ENCODE measurements at places on chromosomes 11 and 22.

GRCh38 chr11:21675049-21675616, 517.8 kb upstream of the ANO5 start:
- no peak for DNase-seq

DNA sequence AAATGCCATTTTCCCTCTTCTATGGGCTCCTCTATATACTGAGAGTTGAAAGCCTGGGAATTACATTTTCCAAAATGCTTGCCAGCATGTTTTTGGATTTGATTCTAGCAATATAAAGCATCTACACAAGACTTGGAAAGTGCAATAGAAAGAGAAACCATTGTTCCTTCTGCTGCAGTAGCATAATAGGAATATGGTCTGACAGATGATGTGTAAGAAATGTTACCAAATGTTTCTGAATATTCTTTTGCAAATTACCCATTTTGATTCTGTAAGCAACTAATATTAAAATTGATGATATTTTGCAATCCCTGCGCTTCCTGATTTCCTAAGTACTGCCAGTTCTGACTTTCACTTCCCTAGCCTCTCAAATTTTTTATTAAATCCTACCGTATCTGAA, 61.6 kb downstream of the CASP12 start:
- no peak for DNase-seq

DNA sequence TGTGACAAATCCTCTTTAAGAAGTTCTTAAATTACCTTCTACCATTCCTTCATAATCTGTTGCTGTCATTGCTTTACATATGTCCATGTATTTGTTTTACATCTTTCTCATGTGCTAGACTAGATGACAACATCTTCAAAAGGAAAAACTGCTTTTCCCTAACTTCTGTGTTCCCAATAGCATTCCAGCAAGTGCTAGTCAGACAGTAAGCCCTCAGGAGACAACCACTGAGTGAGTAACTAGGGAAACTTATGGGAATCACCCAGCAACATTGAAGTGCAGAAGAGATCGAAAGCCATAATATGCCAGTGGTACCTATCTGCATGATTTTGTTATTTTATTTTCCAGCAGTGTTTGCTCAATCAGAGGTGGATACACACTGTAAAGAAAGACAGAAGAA, 889.7 kb upstream of the API5 start:
- no peak for DNase-seq

DNA sequence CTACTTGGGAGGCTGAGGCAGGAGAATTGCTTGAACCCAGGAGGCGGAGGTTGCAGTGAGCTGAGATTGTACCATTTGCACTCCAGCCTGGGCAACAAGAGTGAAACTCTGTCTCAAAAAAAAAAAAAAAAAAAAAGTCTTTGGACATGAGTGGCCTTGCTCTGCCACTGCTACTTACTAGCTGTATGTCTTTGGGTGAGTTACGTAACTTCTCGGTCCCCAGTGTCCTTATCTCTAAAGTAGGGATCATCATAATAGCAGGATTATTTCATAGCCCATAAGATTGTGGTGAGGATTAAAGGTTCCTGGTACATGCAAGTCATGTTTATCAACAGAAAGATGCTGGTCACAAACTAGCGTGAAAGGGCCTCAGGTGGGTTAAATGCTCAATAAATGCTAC, 53.9 kb upstream of the HEPHL1 start:
- no peak for DNase-seq

DNA sequence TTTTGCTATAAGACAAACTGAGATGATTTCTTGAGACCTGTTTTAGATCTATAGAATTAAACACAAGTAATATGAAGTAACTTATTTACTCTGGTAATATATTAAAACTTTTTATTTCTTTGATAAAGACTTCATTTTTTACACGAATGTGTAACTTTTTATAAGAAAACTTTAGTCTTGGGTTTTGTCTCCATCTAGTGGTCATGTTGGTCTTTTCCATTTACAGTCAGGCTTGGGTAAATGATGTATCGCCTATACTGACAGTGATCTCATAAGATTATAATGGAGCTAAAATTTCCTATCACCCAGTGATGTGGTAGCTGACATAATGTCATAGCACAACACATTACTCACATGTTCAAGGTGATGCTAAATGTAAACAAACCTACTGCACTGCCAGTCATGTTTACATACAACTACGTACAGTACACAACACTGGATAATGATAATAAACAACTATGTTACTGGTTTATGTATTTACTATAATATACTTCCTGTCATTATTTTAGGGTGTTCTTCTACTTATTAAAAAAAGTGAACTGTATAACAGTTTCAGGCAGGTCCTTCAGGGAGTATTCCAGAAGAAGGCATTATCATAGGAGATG, 7.5 kb upstream of the C11orf97 start:
- peak; percentile 37 for DNase-seq

DNA sequence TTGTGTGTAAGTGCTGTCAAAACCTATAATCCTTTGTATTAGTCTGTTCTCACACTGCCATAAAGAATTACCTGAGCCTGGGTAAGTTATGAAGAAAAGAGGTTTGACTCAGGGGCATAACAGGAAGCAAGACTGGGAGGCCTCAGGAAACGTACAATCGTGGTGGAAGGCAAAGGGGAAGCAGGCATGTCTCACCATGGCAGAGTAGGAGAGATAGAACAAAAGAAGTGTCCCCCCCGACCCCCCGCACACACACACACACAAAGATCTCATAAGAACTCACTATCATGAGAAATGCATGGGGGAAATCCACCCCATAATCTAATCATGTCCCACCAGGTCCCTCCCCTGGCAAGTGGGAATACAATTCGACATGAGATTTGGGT, 2.3 kb upstream of the USP28 start:
- no peak for DNase-seq

GRCh38 chr11:130162733-130163132, 3.2 kb downstream of the ST14 start:
- DNase-seq, result peak; percentile 7

DNA sequence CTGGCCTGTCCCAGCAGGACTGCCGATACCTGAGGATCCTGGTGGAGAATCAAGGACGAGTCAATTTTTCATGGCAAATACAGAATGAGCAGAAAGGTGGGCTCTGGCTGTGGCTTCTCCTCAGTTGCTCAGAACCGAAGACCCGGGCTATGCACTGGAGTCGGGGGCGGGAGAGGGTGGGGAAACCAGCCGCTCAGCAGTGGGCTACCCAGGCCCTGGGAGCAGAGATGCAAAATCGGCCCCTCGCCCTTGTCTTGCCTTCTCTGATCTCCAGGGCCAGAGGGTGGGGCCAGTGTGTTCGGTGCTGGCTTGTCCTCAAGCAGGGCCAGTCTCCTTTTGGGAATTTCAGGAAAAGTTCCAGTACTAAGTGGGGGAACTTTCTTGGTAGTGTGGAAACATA, 18.4 kb upstream of the GLB1L2 start:
- DNase-seq, result no peak

- DNase-seq, result no peak
Measured at GRCh38 chr11:10598816-10599215, 30.4 kb upstream of the LYVE1 start.

- DNase-seq, result no peak
Measured at GRCh38 chr22:22171357-22172218, 73.0 kb upstream of the VPREB1 start.

- DNase-seq, result no peak
Measured at GRCh38 chr11:46450846-46451477, 59.4 kb upstream of the CHRM4 start.

GRCh38 chr11:69234740-69235710, 58.9 kb upstream of the MYEOV start:
- DNase-seq, result no peak

- DNase-seq, result no peak
Measured at GRCh38 chr11:12771875-12772274, 97.7 kb downstream of the TEAD1 start.

DNA sequence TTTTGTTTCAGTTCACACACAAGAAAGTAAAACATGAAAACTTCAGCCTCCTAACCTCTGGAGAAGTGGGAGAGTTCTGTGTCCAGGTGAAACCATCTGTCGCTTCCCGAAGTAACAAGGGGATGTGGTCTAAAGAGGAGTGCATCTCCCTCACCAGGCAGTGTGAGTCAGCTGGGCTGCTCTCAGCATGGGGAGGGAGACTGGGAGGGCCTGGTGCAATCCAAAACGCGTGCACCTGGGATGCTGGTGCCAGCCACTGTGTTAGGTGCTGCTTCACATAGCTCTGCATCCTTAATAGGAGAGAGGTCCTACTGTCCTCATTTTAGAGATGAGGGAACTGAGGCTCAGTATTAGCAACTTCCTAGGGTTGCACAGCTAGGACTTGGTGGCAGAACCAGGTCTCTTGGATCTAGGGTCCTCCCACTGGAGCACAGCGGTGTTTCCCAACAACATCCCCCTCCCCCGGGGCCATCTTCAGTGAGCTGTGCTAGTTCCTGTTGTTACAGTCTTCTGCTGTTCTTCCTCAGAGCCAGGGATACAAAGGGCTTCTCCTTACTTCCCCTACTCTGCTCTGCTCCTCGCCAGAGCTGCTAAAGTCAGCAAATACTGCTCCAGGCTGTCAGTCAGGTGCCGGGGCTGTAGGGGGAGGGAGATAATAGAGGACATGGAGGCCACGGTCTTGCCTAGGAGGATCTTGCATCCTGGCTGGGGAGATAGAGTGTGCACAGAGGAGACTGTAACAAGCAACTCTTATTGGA, 8.0 kb downstream of the IL10RA start:
- no peak for DNase-seq

GRCh38 chr11:11770296-11770695, 71.5 kb upstream of the USP47 start:
- DNase-seq, result no peak

GRCh38 chr22:50296658-50297490, 10.6 kb downstream of the PLXNB2 start:
- no peak for DNase-seq

DNA sequence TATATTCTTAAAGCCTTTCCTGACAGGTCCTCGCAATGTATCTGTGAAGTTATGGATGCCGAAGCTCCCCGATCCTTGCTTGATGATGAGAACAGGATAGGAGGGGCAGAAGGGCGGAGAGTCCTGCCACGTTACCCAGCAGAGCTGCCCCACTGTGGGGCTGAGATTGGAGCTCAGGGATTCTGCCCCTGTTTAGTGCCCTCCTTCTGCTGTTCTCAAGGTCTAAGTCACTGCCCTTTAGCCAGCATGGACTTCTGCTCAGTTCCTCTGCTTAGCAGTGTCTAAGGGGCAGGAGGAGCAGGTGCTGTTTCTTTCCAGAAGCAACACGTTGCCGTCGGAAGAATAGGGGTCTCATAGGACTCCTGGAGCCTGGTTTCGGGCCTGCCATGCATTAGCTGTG, 164.2 kb upstream of the B3GAT1 start:
- DNase-seq, result no peak

DNA sequence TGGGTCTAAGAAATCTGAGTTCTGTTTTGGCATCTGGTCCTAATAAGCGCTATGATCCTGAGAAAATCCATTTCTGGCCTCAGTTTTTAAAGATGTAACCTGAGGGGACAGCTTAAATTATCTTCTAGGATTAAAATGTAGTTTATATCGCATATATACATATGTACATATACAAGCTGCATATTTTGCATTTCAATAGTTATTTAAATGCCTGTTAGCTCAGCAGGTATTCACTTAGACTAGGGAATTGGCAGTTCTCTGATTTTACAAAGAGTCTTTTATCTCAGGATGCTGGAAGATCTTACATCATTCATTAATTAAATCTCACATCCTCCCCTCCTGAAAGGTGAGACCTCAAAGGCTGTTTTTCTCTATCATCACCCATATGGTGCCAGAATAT, 1232.8 kb downstream of the LRRC4C start:
- no peak for DNase-seq

- no peak for DNase-seq
Measured at GRCh38 chr22:22045571-22046335, 63.2 kb upstream of the TOP3B start.

GRCh38 chr11:47991894-47992293, 11.5 kb downstream of the PTPRJ start:
- DNase-seq, result no peak

- DNase-seq, result no peak
Measured at GRCh38 chr11:111550258-111550657, 9.7 kb downstream of the LAYN start.

- peak; percentile 16 for DNase-seq
Measured at GRCh38 chr11:83070044-83070701, 1.5 kb downstream of the RAB30 start.

DNA sequence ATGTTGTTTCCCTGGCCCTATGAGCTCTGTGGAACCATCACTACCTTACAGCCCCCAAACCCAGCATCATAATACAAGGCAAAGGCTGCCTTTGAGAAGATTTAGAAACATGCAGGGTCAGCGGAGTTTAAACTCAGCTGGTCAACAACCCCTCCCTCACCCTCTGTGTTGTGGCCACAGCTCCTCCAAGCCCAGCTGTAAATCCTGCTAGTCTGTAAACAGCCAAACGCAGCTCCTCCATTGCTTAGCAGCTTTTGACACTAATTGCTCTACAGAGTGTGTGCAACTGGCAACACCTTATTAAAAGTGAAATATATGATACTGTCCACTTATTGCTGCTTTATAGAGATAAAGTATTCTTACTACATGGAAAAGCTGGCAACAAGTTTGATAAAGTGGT, 29.1 kb downstream of the OPCML start:
- no peak for DNase-seq

DNA sequence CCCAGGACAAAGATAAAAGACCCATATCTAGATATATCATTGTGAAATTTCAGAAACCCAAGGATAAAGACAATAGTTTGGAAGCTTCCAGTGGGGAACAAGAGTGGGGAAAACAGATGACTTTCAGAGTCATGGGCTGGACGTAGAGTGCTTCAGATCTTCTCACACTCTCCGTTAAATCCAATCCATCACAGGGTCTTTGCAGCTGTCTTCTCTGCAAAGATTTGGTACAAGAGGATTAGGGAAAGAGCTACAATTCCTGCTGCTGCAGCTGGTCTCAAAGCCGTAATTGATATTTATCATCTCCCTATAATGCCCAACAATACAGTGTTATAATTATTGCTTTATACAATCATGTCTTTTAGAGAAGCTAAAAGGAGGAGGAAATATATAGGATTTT, 63.4 kb upstream of the CLPB start:
- DNase-seq, result no peak

DNA sequence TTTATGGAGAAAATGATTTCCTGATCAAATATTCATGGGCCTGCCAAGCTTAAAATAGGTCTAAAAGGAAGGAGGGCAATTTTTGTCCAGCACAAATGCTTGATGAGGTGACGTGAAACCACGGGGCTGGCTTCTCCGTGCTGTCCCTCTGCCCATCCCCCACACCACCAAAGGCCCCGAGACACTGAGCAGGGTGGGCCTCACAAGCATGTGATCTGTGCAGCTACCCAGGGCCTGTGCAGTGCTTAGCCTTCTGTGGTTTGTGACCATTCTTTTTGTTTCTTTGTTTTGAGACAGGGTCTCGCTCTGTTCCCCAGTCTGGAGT, 94.8 kb upstream of the RTL6 start:
- DNase-seq, result no peak

GRCh38 chr11:113085446-113085845, 124.2 kb downstream of the NCAM1 start:
- no peak for DNase-seq

DNA sequence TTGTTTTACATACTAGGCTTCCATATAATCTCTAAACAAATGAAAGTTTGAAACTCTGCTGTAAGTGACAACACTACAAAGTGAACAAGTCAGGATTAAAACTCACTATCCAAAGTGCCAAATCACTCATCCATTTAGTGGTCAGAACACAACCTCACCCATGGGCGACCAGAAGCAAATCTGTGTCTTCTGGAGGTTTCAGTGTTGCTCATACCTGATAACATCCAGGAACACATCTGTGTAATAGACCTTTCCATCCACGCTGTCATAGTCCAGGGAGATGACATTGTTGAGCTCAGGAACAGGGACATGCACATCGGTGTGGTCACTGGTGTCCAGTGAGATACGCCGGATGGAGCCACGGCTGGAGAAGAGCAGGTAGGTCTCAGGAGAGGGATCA, 28.5 kb upstream of the CKAP5 start:
- no peak for DNase-seq

GRCh38 chr11:28514391-28514790, 406.2 kb downstream of the METTL15 start:
- DNase-seq, result no peak

Measured in RCC 7860 (cell line).